ENCODE measurements at places on chromosomes 5 and 9.

DNA sequence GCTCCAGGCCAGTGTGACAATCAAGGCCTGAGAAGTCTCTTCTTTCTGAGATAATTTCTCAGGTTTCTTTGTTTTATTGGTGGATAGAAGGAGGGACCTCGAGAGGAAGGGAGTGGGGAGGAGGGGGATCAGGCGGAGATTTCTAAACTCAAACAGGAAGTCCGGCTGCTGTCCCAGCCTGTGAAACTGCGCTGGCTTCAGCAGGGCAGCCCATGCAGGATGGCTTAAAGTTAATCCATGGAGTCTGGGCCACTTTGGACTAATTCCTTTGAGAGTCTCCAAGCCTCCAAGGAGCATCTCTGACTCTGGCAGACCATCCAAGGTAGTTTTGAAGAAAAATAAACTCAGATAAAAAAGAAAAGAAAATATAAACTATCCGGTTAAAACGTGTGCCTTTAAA is 378.5 kb downstream of the MLLT3 start:
- DNase-seq, result no peak

DNA sequence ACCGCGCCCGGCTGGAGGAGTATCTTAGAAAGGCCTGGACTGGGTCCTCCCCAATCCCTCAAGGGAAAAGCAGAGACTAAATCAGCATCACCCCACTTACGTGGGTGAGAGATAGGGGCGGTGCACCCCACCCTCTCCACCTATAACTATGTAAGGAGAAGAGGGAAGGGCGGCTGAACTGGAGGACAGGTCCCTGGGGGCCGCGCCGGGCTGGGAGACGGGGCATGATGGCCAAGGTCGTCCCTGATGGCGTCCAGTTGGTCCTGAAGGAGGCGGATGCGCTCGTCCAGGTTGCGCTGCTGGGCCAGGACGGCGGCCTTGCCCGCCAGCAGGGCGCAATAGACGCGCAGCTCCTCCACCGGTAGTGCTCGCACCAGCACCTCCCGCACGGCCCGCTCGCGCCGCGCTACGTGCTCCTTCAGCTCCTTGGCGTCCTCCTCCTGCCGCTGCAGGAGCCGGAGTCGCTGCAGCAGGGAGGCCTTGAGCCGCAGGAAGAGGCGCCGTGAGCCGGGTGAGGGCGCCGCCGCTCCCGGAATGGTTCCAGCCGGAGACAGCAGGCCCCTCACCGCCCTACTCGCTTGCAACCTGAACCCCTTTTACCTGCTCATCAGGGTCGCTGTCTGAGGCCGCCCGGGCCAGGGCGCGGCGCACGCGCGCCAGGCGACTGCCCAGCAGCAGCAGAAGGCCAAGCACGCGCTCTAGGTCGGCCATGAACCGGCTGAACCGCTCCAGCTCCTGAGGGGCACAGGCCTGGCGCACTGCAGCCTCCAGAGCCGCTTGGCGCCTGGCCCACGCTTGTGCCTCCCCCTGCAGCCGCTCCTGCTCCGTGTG is 7.6 kb downstream of the SHROOM1 start:
- DNase-seq, result no peak

DNA sequence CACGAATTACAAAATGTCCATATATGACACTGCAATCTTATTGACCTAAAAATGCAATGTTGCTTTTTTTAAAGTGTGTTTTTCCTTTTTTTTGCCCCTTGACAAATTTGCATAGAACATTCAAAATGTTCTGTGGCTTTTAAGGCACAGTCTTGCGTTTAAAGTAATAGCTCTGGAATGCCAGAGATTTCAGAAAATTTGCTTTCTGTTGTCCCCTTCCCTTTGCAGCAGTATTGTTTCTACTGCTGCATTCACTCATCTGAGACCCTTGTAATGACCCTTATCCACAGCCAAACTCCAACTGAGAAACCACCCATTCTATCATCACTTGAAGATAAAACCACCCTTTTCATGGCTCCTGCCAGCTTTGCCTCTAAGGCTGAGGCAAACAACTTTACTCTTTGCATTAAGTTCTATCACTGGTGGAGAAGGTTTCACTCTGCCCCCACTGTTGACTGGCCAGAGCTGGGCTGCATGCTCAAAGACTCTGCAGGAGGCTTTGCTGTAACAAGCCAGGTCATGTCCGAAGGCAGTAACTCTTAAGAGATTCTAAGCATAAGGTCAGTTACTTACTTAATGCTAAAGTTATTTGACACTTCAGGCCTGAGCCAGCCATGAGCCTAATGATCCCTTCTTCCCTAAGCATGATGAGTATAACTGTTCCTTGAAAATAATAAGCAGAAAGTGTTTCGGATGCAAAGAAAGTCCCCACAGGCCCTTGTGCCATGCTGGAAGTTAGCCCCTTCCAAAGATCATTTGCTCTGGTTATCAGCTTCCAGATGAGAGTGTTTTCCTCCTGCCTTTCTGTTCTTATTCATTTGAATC is 101.9 kb downstream of the CD180 start:
- no peak for DNase-seq

GRCh38 chr5:35963381-35963843 is 25.0 kb upstream of the CAPSL start:
- DNase-seq, result no peak

DNA sequence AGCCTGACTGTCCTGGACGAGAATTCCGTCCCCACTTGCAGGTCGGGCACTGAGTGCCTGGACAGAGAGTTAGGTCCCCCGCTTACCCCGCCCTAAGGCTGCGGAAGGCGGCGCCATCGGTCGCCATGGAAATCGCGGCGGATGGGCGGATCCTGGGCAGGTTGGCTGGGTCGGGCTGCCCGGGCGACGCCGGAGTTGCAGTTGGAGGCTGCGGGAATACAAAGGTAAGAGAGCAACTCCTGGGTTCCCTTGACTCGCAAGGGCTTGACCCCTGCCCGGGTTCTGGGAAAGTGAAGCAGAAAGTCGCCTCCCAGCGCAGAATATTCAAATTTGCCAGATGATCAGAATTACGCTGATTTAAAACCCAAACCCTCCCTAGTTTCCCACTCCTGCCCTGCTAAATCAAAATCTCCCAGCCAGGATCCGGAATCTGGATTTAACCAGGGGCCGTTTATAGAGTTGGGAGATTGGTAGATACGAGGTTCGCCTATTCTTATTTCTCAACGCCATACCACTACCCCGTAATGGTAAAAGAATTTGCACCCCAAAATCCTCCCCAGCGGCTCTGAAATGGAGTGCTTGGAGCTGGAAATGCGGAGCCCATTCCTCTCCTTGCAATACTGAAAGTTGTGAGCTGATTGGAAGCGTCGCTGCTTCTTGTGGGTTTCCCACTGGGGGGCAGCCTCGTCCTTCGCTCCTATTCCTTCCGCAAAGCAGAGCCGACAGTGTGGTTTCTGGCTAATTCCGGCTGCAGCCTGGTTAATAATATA is 156.4 kb upstream of the RASEF start:
- DNase-seq, result peak; percentile 87

DNA sequence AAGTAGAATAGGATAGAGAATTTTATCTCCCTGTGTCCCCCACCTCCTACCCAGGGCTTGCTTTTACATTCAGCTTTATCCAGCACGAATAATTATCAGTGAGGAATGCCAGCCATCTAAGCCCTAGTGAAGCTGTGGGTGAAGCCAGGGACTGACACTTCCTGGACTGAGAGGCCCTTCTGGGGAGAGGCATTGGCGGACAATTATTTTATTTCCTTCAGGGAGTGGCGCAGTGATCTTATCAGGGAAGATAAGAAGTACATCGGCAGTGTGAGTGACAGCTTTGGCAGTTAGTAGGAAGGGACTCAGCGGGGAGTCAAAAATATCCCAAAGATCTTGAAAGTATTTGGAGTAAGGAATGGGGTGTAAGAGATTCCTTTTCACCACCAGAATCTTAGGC is 34.9 kb upstream of the RPS23 start:
- no peak for DNase-seq

GRCh38 chr9:88501086-88501485 is 33.9 kb upstream of the NXNL2 start:
- DNase-seq, result no peak

- no peak for DNase-seq
Observed at GRCh38 chr9:22079873-22080341, 70.8 kb upstream of the CDKN2B start.

- DNase-seq, result no peak
Observed at GRCh38 chr5:123708074-123708806, 196.3 kb downstream of the CSNK1G3 start.

DNA sequence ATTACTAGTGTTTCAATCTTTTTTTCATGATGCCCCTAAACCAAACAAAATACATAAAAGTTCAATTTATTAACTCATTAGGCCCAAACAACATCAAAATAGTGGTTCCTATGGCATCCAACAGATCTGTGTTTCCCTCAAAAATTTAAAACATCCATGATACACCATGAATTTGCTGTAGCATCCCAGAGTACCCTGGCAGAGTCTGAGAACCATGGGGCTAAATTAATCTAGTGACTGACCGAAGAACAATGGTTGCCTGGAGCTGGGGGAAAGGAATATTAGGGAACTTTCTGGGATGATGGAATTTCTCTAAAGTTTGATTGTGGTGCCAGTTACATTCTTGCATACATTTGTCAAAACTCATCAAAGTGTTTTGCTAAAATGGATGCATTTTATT is 79.5 kb upstream of the TRIO start:
- no peak for DNase-seq

DNA sequence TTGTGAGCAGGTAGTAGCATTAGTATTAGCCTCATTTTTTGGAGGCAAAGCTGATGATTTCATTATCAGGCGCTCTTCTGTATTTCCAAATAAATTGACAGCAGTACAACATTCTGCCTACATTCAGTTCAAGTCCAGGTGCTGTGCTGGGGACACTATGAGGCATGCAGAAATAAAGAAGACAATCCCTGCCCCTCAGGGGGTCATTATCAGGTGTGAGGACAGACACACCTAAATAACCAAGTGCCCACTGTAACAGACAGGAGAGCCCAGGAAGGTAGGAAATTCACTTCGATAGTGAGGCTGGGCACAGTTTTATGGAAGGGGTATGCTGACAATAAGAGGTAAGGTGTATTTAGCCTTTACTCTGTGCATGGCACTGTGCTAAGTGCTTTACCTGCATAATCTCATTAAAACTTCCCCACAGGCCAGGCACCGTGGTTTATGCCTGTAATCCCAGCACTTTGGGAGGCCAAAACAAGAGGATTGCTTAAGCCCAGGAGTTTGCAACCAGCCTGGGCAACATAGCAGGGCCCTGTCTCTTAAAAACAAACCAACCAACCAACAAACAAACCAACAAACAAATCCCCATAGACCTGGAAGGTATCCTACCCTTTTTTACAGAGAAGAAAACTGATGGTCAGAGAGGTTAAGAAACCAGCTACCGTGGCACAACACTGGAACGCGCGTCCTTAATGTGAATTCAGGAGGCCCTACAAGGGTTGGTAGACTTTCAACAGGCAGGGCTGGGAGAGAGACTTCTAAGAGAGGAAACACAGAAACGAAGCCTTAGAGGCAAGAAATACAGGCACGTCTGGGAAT is 17.5 kb upstream of the GPX3 start:
- no peak for DNase-seq

DNA sequence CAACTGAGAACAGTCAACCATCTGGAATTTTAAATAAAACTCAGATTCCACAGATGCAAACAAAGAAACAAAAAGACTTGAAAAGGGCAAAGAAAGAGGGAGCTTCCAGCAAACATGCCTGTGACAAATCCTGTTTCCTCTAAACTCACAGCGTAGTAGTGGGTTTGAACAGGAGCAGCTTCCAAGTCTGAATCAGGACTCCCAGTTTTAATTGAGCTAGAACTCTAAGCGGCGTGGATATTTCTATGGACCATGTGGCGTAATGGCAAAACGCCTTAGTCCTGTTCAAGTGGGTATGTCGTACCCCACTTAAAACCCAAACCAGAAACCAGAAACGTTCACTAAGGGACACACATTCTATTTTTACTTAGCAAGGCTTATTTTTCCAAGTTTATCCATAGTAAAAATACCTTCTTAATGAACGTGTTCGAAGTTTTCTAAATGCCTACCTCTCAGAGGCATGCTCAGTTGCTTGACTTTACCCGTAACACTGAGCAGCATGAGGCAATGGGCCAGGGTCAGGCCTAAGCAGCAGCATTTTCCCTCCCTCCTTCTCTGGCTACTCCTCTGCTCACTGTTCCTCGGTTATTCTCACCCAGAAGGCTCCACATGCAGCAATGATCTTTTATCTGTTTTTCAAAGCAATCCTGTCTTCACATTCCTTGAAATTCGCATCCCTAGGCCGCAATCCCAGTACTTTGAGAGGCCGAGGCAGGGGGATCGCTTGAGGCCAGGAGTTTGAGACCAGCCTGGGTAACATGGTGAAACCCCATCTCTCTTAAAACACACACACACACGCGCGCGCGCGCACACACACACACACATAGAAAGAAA is 77.9 kb downstream of the FNBP1 start:
- no peak for DNase-seq

DNA sequence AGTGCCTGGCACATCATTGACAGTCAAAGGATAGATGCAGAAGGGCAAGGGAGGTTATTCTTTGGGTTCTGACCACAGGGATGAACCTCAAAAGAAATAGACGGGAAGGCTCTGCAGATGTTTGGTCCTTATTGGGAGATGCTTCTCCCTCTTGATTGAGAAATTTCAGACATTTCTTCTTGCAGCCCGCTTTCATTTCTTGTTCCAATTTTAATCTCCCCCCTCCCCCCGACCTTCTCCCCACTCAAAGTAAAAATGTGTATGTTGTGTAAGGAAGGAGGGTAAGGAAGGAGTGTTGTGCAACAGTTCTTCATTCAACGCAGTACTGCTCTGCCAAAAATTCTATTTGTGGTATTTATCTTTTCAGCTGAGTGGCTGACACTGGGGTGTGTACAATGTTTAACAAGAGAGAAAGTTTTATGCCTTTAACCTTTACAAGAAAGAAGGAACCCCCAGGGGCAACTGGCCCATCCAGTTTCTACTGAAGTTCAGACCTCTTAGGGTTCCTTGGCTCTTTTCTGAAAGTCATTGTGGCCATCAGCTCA is 46.3 kb upstream of the TNFSF15 start:
- DNase-seq, result no peak

- no peak for DNase-seq
Observed at GRCh38 chr9:99296291-99296951, 74.3 kb downstream of the SEC61B start.

GRCh38 chr9:90966480-90967144 is 165.0 kb downstream of the SYK start:
- DNase-seq, result no peak

- DNase-seq, result no peak
Observed at GRCh38 chr5:9621379-9621903, 8.7 kb downstream of the TAS2R1 start.

DNA sequence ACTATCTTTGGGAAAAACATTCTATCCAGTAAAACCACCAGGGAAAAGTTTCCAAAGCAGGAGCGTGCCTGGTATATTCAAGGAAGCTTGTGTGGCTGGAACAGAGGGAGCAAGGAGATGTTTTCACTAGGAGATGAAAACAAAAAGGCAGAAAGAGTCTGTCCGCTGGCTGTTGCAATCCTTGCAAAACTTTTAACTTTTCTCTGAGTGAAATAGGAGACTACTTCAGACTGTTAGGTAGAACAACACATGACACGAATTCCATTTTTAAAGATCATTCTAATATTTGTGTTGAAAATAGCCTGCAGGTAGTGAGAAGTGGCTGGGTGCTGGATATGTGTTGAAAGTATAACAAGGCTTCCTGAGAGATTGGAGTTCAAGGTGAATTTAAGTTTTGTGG is 69.5 kb downstream of the PRR16 start:
- no peak for DNase-seq
